ENCODE measurements at places on chromosomes 7 and 10.

GRCh38 chr10:80266513-80266863 is 23.0 kb downstream of the MAT1A start:
- DNase-seq, result no peak

DNA sequence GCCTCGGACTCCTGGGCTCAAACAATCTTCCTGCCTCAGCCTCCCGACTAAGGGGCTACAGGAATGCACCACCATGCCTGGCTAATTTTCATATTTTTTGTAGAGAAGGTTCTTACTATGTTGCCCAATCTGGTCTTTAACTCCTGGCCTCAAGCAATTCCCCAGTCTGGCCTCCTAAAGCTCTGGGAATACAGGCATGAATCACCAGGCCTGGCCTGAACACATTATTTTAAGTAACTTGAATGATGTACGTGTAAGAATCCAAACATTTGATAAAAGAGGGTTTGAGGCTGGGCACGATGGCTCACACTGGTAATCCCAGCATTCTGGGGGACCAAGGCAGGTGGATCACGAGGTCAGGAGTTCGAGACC is 13.0 kb upstream of the BAMBI start:
- no peak for DNase-seq

DNA sequence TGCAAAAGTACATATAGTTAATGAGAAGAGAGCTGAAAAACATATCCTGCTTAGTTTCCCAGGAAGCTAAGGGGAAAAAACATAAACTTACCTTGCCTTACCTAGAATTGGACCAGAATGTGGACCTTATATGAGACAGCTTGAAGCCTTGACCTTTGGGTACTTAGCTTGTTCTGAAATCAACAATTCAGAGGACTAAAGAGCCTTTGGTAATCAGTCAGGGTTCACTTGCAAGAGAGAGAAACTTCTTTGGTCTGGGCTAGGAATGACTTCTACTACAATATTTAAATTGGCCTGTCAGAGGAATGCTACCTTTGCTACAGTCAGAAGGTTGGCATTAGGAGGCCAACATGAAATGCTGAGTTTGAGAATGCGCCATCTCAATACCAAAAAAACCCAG is 24.9 kb downstream of the SAMD8 start:
- DNase-seq, result no peak

DNA sequence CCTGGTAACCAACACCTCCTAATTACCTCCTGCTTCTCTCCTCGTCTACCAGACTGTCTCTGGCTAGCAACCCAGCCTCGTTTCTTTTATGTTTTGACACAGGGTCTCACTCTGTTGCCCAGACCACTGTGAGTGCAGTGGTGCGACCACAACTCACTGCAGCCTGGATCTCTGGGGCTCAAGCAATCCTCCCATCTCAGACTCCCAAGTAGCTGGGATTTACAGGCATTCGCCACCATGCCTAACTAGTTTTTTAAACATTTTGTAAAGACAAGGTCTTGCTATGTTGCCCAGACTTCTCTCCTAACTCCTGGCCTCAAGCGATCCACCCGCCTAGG is 10.2 kb downstream of the TNRC18 start:
- DNase-seq, result no peak

DNA sequence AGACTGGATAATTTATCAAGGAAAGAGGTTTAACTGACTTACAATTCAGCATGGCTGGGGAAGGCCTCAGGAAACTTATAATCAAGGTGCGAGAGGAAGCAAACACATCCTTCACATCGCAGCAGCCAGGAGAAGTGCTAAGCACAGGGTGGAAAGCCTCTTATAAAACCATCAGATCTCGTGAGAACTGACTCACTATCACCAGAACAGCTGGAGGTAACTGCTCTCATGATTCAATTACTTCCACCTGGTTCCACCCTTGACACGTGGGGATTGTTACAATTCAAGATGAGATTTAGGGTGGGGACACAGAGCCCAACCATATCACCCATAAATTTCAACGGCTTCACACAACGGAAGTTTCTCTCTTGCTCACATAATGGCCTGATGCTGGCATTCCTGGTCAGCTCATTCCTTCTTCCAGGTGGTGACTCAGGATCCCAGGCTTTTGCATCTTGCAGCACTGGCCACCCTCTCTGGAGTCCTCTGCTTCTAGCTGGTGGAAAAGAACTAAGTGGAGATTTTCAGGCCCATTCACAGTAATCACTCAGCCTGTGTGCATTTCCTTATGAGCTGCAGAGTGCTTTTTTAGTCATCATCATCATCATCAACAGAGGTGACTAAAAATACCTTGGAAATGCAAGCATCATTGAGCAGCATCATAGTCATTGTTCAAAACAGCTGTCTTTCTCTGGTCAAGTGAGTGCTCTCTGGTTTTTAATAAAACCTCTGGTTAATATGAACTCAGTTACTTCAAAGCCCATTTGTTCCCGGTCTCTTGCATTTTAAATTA is 308.1 kb downstream of the SFMBT2 start:
- no peak for DNase-seq

DNA sequence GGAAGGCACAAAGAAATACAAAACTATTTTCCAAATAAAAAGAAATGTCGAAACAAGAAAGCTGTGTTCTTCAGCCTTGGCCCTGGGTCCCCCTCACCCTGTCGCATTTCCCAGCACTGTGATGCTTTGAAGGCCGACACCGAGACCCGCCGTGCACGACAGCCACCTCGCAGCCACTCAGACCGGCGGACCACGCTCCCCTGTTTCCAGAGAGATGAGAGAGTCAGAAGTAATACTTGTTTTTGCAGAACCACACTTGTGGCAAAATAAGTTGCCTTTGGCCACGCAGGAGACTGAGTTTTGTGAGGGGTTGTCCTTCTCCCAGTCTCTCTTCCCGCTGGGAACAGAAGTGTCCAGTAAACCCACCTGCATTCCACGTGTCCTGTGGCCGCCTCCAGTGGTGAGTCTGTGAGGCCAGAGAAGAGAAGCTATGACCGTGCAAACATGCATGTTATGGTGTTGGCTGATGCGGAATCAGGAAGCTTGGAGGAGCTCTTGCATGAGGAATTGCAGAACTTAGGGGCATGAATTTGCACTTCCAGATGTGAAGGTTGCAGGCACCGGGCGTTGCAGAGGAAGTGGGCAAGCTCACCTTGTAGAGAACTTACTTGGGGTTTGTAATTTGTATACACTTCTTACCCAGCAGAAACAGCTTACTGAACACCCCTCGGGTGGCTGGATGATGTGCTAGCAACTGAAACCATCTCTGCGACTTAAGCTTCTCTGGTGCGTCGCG is 194.5 kb downstream of the EBF3 start:
- DNase-seq, result no peak

DNA sequence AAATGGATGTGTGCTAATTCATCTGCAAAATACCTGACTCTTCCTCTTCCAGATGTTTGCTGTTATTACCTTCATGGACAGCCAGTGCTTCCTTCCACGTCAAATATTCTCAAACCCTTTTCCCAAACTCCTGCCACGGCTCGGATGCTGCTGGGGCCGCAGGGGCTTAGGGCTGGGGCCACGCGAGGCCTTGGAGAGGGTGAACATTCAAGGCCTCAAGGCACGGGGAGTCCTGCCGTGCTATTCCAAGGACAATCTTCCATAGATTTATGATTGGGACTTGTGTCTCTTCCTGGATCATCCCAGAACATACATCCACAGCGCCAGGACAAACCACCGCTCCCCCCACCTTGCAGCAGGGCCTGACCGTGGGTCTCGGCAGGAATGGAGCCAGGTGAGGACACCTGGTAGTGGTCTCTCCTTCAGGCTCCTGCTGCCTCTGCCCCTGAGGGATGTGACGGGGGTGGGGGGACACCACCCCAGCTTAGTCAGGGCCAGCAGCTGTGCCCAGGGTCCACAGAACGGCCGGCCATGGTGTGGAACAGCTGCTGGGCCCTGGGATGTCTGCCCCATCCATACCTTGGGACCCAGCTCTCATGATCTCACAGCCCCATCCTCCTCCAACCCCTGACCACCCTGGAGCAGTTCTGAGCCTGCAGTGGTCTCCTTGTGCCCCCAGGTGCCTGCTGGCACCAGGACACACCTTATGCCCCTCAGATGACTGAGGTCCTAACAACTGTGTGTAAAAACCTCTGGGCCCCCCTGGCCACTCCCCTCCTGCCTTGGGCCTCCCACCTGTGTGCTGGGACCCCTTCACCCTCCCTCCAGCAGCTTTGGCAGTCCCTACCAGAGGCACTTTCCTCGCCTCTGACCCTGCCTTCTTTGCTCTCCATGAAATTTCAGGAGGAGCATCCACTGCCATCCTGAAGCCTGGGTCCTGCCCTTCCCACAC is 16.7 kb downstream of the VIPR2 start:
- no peak for DNase-seq

GRCh38 chr7:2209146-2209960 is 23.4 kb downstream of the MAD1L1 start:
- DNase-seq, result no peak

- no peak for DNase-seq
These were observed 42.7 kb downstream of the PAXIP1 start for GRCh38 chr7:154960063-154960790.

GRCh38 chr7:98826811-98827231 is 43.0 kb downstream of the TMEM130 start:
- DNase-seq, result no peak
